ENCODE measurements at places on chromosomes 13 and 19.

GRCh38 chr13:89678466-89679121 is 1668.9 kb upstream of the MIR17HG start:
- no peak for DNase-seq

GRCh38 chr19:13700621-13701020 is 63.7 kb upstream of the MRI1 start:
- no peak for DNase-seq

GRCh38 chr13:20001366-20002190 is 43.1 kb downstream of the ZMYM2 start:
- DNase-seq, result no peak

- DNase-seq, result no peak
Measured at GRCh38 chr13:94198681-94199080, 280.8 kb downstream of the DCT start.

GRCh38 chr19:48689449-48689848 is 6.3 kb upstream of the FUT2 start:
- DNase-seq, result no peak

DNA sequence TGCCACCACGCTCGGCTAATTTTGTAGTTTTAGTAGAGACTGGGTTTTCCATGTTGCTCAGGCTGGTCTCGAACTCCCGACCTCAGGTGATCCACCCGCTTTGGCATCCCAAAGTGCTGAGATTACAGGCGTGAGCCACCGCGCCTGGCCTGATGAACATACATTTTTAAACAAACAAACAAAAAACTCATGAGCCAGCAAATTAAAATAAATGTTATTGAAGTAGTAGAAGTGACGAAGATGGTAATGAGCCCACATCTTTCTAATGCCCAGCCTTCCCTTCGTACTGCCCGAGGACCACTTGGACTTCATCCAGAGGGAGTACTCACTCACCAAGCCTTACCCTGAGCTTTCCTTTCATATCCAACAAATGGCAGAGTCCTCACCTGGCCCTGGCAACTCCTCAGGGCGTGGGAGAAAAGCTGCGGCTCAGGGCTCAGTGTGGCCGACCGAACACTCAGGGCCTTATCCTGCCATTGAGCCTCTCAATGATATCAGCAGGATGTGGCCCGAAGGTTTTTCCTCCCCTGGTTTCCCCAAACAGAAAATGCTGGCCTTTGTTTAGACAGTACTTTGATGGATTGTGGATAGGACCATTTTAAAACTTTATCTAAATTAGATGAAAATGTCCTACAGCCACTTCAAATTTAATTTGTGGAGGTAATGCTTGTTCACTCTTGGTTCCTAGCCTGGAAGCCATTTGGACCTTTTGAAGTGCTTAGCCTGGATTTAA is 22.8 kb upstream of the ABCC4 start:
- DNase-seq, result no peak

GRCh38 chr13:57874530-57874929 is 243.0 kb downstream of the PCDH17 start:
- no peak for DNase-seq

GRCh38 chr19:39497701-39497995 is 1.1 kb upstream of the DLL3 start:
- DNase-seq, result no peak

Measured in GM13977 (cell line).